ENCODE measurements at places on chromosomes 4 and X. TPM values are rescaled to one million over a fixed set of nuclear protein-coding genes. Genes with fewer than 3 reads are reported as not detected.

Gene SLC2A9
- total RNA-seq = not detected

DNA sequence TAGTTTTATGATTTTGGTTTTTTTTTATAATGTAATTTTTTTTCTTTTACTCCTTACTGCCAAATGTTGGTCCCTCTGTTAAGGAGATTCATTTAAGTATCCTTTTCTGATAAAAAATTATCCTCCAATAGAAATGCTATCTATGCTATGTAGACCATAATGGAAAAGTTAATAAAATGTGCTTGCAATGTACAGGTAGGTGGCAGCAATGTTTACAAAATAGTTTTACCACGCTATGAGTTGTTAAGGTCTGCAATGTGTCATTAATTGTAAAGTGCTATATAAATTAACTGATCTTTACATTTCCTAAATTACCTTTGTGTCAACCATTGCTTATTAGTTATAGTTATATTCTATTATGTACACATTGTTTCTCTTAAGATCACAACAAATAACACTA, 3.8 kb upstream of the CENPC start:
- no peak overlapping the region for H3K27ac ChIP-seq
- H3K4me3 ChIP-seq = no peak overlapping the region

- no peak overlapping the region for H3K4me3 ChIP-seq
- DNase-seq = no peak
- H3K27ac ChIP-seq = no peak overlapping the region
- no peaks in the 10 kb centered on the region for H3K27me3 ChIP-seq
- H3K4me1 ChIP-seq = no peaks in the 10 kb centered on the region
- H3K36me3 ChIP-seq = no peaks in the 10 kb centered on the region
Measured at GRCh38 chr4:129046055-129046959, 47.0 kb downstream of the SCLT1 start.

DNA sequence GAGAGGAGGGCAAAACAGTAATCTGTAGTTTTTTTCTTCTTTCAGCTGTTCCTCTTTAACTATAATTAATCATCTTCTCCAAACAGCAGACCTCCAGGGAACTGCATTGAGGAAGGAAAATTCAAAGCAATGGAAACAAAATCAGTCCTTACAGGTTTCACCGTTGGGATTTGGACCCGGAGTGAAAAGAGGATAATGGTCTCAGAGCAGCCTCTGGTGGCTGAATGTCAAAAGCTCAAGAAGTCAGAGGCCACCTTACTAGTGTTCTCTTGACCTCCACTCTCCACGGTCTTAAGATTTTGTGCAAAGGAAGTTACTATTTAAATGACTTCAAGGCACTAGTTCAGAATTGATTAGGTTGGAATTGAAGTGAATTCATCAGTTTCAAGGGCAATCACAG, 16.0 kb upstream of the MID1 start:
- H3K4me3 ChIP-seq = 0 out of 2 replicates have a peak overlapping the region, but pooled peaks have one; percentile 1
- DNase-seq = peak; percentile 91
- no peaks in the 10 kb centered on the region for H3K36me3 ChIP-seq
- H3K27ac ChIP-seq = peak overlapping the region; percentile 81
- H3K4me1 ChIP-seq = peaks cover 31% of the 10 kb centered on the region

DNA sequence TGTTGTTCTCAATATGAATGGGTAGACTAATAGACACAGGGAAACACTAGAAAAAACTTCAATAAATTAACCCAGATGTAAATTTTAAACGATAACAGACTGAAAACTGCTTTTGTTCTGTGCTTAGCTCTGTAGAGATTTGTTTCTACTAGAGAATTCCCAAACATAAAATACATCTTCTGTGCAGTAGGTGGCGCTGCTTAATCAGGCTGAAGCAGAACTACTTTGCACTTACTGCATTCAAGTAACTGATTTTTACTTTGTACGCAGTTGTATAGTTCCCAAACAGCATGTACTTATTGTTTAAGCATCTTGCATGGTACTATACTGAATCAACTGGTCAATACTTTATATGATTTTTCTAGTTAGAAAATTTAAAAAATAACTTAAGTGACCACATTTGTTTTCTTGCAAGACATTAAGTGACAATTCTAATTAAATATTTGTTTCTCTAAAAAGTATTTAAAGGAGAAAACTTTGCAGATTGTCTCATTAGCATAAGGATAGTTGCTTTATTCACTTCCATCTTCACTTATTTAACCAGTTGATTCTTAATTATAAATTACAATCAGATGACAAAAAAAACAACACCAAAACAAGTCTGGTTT, 490.6 kb downstream of the IL15 start:
- H3K36me3 ChIP-seq = peaks cover 16% of the 10 kb centered on the region
- no peaks in the 10 kb centered on the region for H3K4me1 ChIP-seq
- no peaks in the 10 kb centered on the region for H3K27me3 ChIP-seq
- H3K4me3 ChIP-seq = no peak overlapping the region
- peak; percentile 80 for DNase-seq

- DNase-seq = no peak
- no peaks in the 10 kb centered on the region for H3K27me3 ChIP-seq
- no peak overlapping the region for H3K27ac ChIP-seq
Measured at GRCh38 chrX:71910986-71911730, 513 bp downstream of the NHSL2 start.
